CD14-positive monocyte (primary cell): ENCODE measurements at places on chromosomes 16 and 17.

DNA sequence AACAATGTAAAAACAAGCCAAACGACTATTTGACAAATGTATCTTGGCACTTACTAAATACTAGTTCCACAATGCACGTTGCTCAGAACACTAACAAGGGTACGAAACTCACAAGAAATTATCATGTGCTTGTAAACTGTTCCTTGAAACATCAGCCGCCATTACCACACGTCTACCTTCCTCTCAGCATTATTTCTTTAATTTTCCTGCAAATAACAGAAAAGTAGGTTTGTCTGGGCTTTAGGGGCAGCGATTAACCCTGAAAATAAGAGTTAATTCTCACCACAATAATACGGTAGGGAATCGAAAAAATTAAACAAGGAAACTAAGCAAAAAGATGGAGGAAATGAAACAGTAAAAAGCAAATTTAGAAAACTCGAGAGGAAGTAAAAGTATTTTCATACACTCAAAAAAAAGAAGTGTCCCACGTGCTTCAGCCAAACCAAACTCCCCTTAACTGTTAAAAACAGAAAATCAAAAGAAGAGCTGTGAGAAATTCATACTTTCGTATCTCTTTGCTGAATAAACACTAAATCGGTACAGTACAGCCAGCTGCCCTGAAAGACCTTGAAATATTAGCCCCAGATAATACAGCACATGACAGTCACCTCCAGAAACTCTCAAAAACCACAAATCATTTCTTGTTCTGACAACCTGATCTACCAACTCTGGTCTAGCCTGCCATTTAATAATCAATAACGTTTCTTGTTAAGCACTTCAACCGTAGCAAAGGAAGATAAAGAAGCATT lies 1.2 kb downstream of the ARHGAP17 start:
- peak; percentile 23 for DNase-seq

DNA sequence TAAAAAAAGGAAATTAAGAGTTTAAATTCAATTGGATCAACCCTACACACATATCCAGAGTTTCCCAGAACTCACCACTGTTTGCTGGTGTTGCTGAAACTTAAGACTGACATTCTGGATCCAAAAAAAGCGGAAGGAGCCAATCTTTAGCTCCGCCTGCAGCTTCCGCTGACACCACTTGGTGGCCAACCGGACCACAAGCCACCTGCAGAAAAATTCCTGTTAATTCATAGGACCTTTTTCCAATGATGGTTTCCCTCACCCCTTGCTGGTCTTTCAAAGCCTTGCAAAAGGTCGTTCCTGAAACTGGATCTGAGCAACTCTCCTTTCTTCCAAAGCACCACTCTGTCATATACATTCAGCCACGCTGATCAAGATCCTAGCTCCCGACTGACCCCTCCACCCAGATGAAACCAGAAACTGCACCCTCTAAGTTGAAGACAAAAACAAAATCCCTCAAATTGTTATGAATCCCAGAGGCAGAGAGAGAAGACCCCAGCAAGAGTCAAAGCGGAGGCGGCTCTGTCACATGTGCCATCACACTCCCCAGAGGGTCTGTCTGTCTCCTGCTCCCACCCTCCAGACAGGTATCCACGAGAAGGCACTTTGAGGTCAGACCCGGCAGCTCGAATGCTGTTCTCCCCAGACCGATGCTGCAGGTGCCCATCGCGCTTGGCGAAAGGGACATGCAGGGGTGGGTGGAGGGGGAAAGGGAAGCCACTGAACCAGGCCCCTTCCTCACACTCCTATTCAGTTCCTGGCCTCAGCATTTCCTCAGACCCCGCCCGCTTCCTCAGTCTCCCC lies 773 bp downstream of the BLTP2 start:
- peak; percentile 79 for DNase-seq

DNA sequence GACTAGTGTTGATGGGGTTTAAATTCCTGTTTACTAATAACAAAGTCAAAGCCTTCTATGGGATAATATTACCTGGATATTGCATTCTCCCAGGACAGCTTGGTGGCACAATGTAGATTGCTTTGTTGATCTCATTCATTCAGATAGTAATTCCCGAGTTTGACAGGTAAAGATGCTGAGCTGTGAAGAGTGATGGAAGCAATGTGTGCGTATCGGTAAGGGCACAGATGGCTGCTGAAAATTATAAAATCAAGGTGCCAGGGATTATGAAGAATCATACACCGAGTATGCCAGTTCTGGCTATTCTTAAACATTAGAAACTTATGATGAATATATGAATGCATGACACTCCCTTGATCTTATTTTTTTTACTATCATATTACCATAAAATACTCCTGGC lies 100.6 kb upstream of the CNTNAP4 start:
- no peak for DNase-seq

GRCh38 chr16:50789757-50790156 lies 47.9 kb downstream of the CYLD start:
- no peak for DNase-seq

DNA sequence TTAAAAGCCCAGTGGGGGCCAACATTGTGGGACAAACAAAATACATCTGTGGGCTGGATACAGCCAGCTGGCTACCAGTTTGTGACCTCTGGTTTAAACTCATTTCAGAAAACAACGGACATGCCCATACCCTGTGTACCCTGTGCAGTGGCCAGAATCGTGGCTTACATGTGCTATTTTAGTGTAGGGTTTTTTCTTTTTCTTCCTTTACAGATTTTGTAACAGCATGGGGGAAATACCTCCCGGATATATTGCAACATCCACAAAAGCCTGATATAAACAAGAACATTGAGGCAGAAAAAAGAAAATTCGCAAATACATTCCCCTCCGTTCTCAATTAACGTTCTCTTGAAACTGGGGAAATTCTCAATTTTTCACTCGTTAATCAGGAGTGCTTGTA lies 7.3 kb downstream of the HS3ST4 start:
- DNase-seq: peak; percentile 15

GRCh38 chr16:70257391-70257790 lies 5.7 kb upstream of the EXOSC6 start:
- DNase-seq: no peak

DNA sequence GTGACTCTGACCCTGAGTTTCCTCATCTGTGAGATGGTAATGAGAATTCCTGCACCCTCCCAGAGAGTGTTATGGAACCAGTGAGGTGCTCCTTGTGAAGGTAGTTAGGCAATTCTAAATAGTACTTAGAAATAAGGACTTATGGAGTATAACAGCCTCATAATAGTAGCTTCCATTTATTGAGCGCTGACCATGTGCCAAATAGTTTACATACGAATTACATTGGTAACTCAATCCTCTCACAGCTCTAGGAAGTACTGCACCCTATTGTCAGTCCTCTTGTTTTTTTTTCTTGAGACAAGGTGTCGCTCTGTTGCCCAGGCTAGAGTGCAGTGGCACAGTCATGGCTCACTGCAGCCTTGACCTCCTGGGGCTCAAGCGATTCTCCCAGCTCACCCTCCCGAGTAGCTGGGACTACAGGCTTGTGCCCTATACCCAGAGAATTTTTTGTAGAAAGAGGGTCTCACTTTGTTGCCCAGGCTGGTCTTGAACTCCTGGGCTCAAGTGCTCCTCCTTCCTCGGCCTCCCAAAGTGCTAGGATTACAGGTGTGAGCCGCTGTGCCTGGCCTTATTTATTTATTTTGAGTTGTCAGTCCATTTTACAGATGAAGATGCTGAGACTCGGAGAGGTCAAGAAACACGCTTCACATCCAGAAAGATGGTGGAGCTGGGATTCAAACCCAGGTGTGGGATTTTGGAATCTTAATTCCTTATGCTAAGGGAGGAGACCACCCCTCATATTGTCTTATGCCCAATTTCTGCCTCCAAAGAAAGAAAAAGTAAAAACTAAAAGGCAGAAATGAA lies 2.9 kb downstream of the TNS4 start:
- DNase-seq: no peak

GRCh38 chr17:43330876-43331639 lies 67.7 kb upstream of the ARL4D start:
- no peak for DNase-seq

DNA sequence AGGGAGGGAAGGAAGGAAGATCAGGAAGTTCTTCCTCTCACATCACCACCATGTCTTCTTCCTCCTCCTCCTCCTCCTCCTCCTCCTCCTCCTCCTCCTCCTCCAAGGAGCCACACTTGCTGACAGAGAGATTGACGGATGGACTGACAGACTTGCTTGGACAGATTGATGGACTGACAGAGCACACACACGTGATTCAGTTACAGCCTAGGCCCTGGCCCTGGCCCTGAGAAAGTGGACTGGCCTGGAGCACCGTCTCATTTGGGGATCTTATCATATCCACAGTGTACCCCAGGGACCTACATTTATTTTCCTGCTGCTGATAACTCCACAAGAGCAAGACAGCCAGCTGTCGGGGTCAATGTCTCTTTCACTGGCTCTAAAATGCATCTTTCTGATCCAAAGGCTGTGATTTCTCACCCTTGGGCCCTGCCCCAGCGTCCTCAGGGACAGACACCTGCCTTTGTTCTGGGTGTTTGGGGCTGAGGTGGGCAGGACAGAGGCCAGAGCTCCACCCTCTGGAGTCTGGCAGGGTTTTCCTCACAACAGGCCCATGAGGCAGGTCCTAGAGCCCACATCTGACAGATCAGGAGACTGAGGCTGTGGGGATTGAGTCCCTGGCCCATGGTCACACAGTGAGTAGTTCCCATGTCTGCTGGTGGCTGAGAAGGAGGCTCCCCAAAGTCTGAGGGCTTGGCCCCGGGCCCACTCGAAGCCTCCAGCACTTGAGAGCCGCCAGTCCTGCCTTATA lies 2.3 kb upstream of the P2RX1 start:
- no peak for DNase-seq
